Left colon (tissue), 2 donors: ENCODE measurements at places on chromosomes 3 and 15. TPM values are rescaled to one million over a fixed set of nuclear protein-coding genes. Genes with fewer than 3 reads are reported as not detected.

DNA sequence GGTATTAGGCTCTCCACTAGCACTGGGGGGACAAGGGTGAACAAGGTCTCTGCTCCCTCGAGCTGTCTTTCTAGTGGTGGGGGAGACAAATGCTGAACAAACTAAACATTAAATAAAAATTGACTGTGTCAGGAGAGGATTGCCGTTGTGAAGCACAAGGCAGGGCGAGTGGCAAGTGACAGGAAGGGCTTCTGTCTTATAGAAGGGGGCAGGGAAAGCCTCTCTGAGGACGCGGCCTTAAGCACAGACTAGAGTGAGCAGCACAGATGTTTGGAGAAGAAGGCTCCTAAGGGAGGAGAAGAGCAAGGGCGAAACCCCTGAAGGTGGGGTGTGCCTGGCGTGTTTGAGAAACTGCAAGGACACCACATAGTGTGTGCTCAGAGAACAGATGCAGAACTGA lies 50.9 kb upstream of the ATP2B2 start:
- DNase-seq = no peak

DNA sequence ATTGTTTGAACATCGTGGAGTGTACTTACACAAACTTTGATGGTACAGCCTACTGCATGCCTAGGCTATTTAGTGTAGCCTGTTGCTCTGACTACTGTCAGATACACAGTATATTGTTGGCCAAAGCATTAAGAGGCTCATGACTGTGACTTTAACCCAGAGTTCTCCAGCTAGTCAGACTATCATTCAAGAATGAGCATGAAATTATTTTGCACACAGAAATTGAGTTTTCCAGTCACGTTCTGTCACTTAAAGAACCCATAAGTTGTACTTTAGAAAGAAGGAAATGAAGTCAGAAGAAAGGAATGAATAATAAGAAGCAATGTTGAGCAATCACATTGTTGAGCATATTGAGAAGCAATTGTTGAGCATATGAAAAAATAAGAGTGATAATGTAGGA lies 37.6 kb upstream of the SLC22A13 start:
- no peak for DNase-seq

DNA sequence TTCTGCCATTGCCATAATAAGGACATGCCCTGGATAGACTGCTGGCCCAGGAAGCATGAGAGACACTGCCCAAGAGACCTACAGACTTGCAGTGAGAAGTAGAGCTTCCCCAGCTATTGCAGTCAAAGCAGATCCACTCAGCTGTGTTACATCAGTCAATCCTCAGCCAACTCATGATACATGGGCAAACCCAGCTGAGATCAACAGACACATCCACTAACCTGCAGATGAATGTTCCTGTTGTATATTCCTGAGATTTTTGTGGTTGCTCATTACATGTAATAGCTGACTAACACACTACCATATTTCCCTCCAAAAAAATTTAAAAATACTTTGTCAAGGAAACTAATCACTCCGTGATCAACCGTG lies 68.6 kb downstream of the DCLK3 start:
- DNase-seq = no peak

DNA sequence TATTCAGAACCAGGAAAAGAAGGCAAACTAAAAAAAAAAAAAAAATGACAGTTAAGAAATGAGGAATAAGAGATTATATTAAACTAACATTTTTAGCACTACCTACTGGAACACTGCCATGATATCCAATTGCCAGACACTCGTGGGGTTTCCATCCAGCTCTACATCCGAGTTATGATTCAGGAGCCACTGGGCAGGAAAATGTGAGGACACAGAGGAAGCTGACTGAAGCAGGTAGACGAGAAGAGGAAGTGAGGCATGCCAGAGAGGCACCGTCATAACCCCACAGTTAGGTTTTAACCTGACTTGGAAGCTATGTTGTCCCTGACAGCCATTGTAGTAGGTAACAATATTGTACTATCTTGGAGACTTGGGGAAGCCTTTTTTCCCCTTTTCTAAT lies 495.0 kb downstream of the NLGN1 start:
- DNase-seq = no peak

DNA sequence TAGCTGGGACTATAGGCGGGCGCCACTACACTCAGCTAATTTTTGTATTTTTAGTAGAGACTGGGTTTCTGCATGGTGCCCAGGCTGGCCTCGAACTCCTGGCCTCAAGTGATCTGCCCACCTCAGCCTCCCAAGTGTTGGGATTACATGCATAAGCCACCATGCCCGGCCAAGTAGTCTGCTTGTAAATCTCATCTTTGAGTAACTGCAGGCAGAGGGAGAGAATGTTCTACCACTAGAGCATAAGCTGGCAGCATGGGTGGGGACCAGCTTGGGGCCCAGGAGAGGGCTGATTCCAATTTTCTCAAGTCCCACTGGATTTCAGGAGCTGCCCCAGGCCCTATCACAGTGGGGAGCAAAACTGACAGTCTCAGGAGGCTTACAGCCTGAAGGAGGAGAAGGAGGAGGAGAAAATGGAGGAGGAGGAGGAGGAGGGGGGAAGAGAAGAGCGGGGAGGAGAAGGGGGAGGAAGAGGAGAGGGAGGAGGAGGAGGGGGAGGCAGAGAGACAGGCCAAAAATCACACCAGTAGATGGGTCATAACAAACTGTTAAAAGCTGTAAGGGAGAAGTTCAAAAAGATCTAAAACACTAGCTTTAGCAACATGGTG lies 229.1 kb upstream of the IGF1R start:
- no peak for DNase-seq

DNA sequence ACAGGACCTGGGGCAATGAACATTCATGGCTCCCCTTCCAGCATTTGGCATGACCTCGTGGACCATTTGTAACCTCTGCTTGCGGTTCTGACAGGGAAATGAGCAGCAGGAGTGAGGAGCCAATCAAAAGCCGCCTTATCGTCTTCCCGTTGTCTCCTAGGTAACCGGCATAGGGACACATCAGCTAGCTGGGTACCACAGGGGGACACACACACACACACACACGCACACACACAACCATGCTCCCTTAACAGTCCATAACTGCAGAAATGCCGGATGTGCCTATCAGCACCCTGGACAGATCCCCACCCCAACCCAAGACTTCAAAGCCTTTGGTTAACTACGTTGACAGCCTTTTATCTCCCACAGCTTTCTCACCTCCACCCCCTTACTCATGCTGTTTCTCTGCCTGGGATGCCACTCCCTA lies 53.4 kb upstream of the CCDC174 start:
- no peak for DNase-seq

DNA sequence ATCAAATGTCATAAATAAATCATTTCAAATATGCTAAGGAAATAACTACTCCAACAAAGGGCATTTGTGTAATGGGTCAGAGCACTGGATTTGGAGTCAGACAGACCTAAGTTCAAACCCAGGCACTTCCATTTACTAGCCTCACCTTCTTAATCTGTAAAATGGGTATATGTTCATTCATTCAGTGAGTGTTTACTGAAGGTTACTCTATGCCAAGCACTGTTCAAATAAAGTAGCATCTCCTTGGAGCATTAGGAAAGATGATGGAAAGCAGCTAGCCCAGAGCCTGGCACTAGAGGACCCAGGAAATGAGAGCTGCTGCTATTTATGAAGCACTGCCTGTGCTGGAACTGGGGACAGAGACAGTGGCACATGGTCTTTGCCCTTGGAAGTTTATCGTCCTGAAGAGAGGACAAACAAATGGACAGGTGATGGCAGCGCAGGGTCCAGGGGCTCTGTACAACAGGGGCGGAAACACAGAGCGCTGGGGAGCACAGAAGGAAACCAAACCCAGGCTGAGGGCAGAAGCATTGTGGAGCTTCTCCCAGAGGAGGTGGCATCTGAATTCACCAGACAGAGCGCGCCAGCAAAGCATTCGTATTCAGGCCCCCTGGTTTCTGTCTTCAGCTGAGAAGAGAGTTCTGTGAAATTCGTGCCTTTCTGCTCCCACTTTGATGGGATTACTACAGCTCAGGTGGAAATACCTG lies 19.0 kb downstream of the TM4SF4 start:
- DNase-seq = no peak

DNA sequence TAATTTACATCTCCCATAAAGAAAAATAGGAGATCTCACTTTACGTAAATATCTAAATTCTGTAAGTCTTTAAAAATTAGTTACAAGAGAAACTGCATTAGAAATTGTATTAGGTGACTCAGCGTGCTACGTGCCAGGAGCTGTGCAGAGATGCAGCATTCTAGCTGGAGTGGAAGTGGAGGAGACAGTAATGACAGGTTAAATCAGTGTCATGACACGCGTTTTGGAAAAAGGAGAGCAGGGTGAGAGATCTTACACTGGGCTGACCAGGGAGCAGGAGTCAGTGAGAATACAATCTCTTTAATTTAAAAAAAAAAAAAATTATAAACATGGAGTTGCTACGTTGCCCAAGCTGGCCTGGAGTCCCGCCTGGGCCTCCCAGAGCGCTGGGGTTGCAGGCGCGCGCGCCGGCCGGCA lies 635 bp downstream of the TUBGCP5 start:
- DNase-seq = no peak

- DNase-seq = no peak
These were observed 120.0 kb downstream of the EEFSEC start for GRCh38 chr3:128273109-128273840.

DNA sequence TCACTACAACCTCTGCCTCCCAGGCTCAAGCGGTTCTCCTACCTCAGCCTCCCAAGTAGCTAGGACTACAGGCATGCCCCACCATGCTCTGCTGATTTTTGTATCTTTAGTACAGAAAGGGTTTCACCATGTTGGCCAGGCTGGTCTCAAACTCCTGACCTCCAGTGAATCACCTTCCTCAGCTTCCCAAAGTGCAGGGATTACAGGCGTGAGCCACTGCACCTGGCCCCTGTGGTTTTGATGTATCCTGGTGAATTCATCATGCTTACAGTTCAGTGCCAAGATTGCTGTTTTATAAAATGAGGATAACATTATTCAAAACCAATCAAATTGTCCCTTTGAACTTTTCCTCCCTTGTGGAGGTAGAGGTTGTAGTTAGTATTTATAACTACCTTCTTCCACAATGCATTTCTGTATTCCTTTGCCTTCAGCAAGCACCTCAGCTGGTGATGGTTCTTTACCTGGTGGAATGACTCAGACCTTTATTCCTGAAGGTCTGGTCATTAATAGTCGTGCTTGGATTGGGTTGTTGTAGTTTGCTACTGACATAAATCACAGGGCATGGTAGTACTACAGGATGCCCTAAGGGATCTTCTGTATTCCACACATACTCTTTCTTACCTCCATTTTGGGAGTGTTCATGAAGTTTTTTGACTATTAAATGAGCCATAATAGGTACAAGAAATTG lies 76.9 kb downstream of the UBP1 start:
- DNase-seq = no peak

DNA sequence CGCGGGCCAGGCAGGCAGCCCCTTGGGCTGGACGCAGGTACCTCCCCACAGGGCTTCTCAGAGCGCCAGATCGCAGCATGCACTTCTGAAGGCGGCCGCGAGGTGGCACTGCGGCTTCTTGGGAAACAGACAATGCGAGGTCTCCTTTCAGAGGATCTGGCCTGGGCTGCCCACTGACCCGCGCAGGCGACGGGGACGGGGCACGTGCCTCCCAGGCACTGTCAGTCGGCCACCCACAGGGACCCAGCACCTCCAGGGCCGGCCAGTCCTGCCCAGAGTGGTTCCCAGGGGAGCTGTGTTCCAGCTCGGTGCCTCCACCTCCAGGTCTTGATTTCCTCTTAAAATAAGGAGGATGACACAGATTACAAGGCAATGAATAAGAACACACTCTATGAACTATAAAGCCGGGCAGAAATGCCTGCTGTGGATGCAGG lies 24.4 kb upstream of the TXNRD3 start:
- DNase-seq = peak; percentile 83

- DNase-seq = no peak
These were observed 63.7 kb upstream of the ACAN start for GRCh38 chr15:88739541-88739940.

- DNase-seq = no peak
These were observed 239.7 kb upstream of the ICE2 start for GRCh38 chr15:60718661-60719069.

DNA sequence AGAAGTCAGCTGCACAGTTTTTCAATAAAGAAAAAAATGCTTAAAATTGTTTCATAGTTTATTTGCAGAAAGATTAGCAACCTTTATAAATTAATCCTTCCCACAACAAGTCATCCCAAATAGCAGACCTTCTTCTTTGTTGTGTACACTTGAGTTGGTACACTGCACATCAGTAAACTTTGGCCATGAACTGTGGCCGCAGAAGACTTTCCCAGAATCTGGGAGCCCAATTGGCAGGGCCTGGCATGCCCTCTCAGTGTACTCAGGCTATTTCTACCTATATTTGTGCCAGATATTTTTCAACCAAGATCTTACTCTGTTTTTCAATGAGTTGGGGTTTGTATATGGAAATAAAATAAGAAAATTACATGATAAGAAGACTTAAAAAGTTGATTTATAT lies 133.1 kb downstream of the DIPK2A start:
- no peak for DNase-seq

DNA sequence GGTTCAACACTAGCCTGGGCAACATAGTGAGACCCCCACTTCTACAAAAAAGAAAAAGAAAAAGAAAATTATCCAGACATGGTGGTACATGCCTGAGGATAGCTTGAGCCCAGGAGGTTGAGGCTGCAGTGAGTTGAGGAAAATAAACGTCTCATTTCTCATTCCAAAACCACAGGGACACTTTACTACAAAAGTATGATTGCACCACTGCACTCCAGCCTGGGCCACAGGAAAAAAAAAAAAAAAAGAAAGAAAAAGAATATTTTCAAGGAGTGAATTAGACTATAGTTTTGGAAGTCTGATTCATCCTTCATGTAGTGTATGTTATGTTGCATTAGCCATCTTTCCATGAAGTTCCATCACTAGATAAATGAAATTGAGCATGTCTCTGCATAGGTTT lies 149.5 kb upstream of the THBS1 start:
- no peak for DNase-seq

DNA sequence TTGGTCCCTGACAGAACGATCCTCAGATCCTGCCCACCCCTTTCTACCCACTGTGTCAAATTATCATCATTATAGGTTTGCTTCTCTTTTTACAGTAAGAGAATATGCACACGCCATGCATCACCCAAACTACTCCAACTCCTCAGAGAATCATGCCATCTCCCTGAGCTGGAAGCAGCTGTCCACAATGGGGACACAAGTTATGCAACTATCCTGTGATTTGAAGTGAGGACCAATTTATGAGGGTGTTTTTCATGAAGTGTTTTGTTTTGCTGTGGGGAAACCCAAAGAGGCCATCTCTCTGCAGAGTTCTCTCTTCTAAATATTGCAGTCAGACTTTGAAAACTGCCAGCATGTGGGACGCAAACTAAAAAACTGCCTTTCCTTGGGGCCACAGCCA lies 35.8 kb upstream of the TNFSF10 start:
- no peak for DNase-seq

Gene LRRC31
- 62.9 TPM for total RNA-seq

Gene SHC4
- total RNA-seq = 0.81 TPM

Gene ERC2
- total RNA-seq = 0.14 TPM

Gene FAM98B
- total RNA-seq = 17.7 TPM

Gene PLAAT1
- total RNA-seq = not detected

Gene SMCO1
- total RNA-seq = not detected

Gene GPR149
- total RNA-seq = not detected

Gene TMIE
- 0.17 TPM for total RNA-seq
